ENCODE measurements at places on chromosomes 11 and 22.

- DNase-seq, result no peak
These were observed 26.4 kb upstream of the CD5 start for GRCh38 chr11:61075891-61076290.

DNA sequence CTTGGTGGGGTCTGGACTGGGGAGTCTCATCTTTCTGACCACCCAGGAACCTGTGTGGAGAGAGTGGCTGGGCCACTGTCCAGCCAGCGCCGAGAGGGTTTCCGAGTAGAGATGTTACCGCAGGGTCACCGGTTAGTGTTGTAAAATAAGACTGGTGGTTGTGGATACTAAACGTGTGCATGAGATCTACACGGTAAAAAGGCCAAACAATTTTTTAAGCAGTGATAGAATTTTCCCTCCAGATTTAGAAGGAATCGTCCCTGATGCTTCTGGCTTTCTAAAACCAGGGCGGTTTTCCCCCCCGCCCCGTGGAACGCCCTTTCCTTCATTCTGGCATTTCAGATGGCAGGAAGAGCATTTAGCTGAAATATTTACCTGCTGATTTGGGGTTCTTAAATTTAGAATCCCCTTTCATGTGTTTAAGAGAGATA, 72.6 kb upstream of the PPARA start:
- DNase-seq, result no peak

DNA sequence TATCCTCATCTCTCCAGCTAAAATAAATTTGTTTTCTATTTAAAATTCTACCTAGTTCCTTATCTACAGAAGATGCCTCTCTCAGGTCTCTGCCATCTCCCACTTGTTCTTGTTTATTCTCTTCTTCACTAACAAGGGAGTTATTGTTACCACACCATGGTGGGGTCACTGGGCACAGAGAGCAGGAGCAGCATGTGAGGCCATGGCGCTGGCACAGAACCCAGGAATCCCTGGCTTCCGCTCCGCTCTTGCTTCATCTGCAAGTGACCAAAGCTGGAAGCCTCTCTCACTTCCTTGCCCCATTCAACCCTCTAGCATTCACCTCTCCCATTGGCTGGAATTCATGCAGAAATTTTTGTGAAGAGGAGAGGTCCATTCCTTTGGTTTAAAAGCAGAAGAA, 190.7 kb upstream of the NCAM1 start:
- no peak for DNase-seq

GRCh38 chr11:111905411-111905810, 6.2 kb downstream of the CRYAB start:
- no peak for DNase-seq

GRCh38 chr11:72813740-72814285, 398 bp upstream of the ATG16L2 start:
- DNase-seq, result peak; percentile 85

All from K562 (cell line).